Stimulated activated CD8-positive, alpha-beta memory T cell treated with anti-CD3 and anti-CD28 coated beads, Interleukin-4, amount 100 ng/mL, for 4 hours (primary cell): ENCODE measurements at places on chromosomes 5 and 9.

DNA sequence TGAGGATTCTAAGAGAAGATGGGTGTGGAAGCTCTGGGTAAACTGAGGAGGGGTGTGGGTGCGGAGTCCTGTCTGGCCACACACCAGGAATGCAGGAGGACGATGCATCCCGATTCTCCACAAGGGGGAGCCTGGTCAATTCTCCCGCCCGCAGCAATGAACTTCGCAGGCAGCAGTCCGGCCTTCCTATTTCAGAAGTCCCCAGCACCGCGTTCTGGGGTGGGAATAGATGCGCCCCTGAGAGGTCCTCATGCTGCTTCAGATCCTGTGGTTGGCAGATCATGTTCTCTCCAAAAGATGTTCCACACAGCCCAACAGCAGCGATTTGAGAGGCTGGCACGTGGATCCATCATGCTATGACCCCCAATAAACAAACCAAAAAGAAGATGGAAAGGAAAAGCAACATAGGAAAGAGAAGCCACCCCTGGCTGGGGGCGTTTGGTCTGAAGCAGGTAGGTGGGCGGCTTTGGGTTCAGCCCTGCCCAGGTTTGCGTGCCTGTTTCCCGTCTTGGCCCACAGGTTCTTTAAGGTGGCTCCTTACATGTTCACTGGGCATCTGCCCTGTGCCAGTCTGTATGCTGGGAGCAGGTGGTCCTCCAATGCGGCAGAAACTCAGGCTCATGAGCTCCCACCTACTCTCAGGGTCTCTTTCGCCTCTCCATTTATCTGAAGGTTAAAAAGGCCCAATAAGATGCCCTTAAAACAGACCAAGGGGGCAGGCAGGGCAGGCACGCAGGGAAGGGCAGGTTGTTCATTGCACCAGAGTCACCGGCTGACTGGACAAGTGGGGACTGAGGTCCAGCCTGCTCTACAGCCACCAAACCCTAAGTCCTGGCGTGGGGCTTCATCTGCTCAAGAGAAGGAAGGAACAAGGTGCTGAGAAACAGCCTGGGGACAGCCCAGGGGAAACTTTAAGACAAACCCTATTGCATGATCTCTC is 171.6 kb downstream of the PAX5 start:
- no peak for DNase-seq

GRCh38 chr9:36396985-36397384 is 3.1 kb downstream of the RNF38 start:
- DNase-seq = no peak

DNA sequence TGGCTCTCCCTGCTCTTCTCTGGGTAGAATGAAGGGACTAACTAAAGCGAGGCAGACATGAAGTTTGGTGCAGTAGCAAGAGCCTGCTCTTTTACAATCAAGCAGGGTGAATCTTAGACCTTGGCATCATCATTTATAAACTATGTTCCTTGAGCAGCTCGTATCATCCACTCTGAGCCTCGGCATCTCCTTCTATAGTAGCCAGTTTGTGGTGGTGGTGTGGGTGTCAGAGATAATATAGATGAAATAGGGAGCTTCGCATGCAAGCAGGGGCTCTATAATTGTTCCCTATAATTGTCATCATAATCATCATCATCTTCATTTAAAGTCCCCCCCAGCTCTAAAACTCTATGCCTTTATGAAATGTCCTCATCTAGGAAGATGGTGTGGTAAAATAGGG is 72.5 kb upstream of the SAP30L start:
- no peak for DNase-seq

- DNase-seq = no peak
Observed at GRCh38 chr5:32276173-32276853, 36.4 kb downstream of the MTMR12 start.
